Skin of body (tissue), 3 donors: ENCODE measurements at places on chromosomes 4 and X. TPM values are rescaled to one million over a fixed set of nuclear protein-coding genes. Genes with fewer than 3 reads are reported as not detected.

Gene ERVMER34-1
- 0.69 TPM for total RNA-seq

Gene CDS1
- total RNA-seq, result 9.9 TPM

Gene NXF2
- not detected for total RNA-seq

Gene HS6ST2
- 6.0 TPM for total RNA-seq

Gene NAP1L5
- 8.6 TPM for total RNA-seq

Gene RPA4
- total RNA-seq, result 3.8 TPM

Gene DUX4
- total RNA-seq, result not detected

Gene PSAPL1
- 18.6 TPM for total RNA-seq

Gene FGB
- total RNA-seq, result not detected

Gene DGAT2L6
- total RNA-seq, result 12.4 TPM

Gene EPGN
- total RNA-seq, result 29.6 TPM

Gene FHDC1
- 12.2 TPM for total RNA-seq

Gene HTRA3
- total RNA-seq, result 25.8 TPM
